Large intestine (tissue), 12 donors: ENCODE measurements at places on chromosomes 4 and X. TPM values are rescaled to one million over a fixed set of nuclear protein-coding genes. Genes with fewer than 3 reads are reported as not detected.

The STPG2 gene
- 0.36 TPM for polyA plus RNA-seq

GRCh38 chr4:140600408-140600807 is 31.6 kb upstream of the UCP1 start:
- DNase-seq = no peak

GRCh38 chrX:133335027-133335426 is 80.3 kb downstream of the GPC4 start:
- DNase-seq = no peak

GRCh38 chr4:128550060-128550459 is 259.4 kb upstream of the JADE1 start:
- no peak for DNase-seq

- DNase-seq = no peak
These were observed 201.5 kb downstream of the NWD2 start for GRCh38 chr4:37446016-37446415.

DNA sequence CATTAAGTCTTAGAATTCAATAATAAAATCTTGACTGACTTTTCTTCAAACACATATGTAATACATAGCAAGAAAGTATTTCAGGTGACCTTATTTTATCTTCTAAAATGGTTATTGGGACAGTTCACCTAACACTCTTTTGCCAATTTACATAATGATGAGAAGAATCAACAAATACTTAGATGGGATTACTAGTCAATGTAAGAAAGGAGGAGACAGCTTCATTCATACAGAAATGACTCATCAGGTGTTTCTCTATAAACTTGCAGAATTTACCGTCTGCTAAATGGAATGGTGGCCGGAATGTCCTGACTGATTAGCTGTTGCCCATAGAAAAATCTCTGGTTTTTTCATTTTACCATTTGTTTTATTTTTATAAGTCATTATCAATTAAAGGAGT is 115.0 kb upstream of the ETNPPL start:
- no peak for DNase-seq

DNA sequence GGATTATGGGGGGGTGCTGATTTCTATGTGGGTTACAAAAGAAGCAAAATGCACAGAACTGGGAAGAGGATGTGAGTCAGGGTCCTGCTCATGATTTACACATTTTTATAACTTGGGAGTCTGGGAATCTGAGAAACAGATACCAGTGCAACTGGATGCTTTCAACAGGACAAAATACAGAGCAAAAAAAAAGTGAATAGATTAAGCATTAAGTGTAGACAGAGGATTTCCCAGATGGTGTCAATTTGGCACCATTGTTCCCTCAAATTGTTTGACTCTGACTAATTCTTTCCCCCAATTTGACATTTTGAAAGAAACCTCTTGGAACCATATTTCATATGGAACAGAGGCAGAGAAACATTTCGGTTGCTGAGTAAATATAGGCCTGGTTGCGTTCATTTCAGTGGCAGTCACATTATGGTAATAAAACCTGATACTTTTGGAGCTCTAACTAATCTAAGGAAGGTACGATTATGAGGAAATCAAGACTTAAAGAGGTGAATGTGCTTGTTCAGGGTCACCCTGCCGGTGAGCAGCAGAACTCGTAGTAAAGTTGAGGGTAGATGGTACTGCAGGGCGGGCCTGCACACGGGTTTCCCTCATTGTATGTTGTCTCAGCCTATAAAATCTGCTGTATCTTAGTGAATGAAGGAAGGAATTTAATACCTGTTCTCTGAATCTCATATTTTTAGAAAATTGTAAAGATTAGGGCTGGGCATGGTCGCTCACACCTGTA is 18.7 kb upstream of the CDKL5 start:
- DNase-seq = no peak

DNA sequence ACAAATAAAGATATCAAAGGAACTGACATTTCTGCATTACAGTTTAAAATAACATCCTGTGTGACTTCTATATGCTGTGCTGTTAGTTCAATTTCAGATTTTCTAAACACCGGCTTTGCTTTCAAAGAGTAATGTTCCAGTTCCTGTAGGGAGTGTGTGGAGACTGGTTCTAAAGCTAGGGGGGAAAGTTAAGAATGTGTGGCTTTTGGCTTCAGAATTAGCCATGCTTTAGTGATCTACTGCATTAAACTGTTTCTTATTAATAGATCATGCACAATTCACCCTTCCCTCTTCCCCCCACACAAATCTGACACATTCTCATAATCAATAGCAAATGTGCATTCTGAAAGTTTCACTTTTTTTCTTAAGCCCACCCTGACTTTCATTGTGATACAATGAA is 32.0 kb upstream of the DKK2 start:
- no peak for DNase-seq

The NEUROG2 gene
- not detected for polyA plus RNA-seq

GRCh38 chrX:24371391-24371972 is 11.0 kb downstream of the SUPT20HL1 start:
- DNase-seq = peak; percentile 46

DNA sequence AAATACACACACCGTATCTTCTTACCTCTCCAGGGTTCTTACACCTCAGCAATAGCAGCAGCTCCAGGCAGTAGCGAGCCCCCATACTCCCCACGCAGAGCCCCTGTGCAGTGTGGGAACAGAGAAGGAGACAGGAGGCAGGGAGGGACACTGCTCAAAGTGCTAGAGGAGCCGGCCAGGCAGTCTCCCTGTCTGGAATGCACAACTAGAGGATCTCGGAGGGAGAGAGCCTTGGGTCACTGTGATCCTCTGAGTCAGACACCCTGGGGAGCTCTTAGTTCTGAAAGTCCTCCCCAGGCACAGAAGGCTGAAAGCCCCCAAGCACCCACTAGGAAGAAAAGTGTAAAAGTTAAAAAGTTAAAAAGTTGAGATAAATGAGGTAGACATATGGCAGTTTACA is 16.0 kb downstream of the AMELX start:
- DNase-seq = no peak

DNA sequence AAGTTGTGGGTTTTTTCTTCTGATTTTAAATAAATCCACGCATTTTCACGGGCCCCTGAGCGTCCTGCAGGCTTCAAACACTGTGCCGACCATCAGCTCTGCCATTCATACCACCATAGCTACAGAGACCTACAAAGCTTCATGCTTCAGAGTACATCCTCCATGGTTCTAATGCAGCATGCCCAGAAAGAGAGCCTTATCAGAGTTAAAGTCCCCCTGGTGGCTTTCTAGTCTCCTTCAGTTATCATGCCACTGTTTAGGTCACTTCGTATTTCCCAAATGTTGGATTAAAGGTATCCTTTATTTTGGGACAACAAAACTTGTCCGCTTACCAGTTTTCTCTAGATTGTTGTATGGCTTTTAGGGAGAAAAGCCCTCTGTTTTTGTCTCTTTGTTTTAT is 66.7 kb upstream of the VCX2 start:
- no peak for DNase-seq
